Central memory CD4-positive, alpha-beta T cell (primary cell): ENCODE measurements at places on chromosomes 2 and 18.
A peak's percentile ranks its signal among the peaks of the same experiment; 100 is the strongest.

- no peak for DNase-seq
Observed at GRCh38 chr2:179017773-179018357, 32.1 kb downstream of the CCDC141 start.

DNA sequence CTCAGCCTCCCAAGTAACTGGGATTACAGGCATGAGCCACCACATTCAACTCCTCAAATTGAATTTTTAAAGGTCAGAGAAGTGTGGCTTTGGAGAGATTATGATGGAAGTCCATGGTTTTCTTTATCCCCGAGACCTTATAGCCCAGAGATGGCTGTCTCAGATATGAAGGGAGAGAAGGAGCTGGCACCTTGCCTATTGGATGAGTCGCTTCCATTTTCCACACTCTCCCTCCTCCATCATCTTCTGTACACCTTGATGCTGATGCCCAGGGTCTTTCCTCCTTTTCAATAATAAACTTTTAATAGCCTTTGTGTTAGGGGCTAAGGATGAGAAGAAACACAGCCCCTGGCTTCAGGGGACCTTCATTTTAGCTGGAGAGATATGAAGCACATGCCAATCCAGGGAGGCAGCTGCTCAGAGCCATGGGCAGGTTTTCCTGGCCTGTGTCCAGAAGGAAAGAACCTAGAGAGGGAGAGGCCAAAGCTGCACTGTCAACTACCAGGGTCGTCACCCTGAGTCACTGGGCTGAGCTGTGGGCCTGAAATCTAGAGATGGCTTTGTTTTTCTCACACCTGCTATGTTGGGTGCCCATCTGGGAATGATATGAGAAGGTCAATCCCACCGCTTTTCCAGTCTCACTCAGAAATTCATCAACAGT, 146.0 kb upstream of the SERTAD2 start:
- DNase-seq: no peak

GRCh38 chr2:199727306-199727705, 123.7 kb downstream of the FTCDNL1 start:
- DNase-seq: no peak

- DNase-seq: no peak
Observed at GRCh38 chr2:236341721-236342120, 77.5 kb upstream of the ASB18 start.

- DNase-seq: no peak
Observed at GRCh38 chr2:189530965-189531637, 49.5 kb downstream of the SLC40A1 start.

GRCh38 chr18:51128533-51128932, 68.9 kb downstream of the MEX3C start:
- no peak for DNase-seq

DNA sequence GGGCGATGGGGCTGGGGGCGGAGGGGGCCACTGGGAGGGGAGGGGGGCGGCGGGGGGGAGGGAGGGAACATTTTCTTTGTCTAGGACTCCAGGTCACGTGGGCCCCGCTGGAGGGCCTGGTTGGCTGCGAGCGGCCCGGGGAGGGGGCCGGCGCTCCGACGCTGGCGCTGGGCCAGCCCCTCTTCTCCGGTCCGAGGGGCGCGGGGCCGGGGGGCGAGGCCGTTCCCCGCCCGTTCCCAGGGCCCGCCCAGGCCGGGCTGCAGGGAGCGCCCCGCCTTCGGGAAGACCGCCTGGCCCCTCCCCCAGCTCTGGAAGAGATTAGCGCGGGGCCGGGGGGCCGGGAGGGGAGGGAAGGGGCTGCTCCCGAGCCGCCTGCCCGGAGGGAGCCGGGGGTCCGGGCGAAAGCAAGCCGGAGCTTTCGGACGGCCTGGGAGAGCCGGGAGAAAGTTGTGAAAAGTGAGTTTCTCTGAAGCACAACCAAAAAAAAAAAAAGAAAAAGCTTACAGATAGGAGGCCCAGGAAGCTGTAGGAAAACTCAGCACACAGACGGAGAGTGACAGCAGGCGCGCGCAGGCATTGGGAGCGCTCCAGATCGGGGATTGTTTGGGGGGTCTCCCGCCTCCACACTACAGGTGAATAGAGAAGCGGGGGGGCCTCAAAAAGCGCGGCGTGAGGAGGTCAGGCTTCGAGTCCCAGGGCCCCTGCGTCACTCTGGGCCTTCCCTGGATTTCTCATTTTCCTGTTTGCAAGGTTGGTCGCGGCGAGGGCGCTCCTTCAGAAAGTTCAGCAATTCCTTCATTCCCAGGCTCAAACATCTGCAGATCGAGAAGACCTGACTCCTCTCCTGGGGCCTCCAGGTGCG, 84.1 kb upstream of the POMC start:
- peak; percentile 42 for DNase-seq

DNA sequence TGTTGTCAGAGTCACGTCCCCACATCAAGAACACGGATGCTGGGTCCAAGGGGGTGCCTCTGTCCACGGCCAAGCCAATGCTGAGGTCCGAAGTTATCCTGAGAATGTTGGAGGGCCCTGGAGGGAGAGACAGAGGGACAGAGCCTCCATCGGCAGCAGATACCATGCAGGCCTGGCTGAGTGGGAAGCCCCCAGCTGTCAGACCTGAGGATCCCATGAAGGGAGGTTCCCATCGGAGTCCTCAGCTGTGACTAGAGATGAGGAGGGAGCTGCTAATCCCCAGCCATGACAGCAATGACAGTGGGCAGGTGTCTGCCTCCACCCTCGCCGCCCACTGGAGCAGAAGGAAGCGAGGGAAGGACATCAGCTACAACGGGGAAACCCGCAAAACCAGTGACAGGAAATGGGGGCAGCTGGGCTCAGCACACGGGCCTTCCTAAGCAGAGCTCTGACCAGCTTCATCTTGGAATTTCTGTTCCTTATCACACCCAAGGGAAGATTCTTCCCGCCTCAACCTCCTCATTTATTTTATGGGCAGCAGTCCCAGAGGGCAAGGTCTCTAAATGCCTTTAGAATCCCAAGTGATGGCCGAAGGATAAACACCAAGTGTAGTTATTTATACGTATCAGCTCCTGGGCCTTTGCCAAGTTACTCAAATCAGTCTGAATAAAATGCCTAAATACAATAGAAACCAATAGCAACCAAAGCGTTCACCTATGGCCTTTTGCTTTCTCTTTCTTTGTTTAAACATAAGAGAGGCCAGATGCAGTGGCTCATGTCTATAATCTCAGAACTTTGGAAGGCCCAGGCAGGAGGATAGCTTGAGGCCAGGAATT, 32.2 kb downstream of the FAM178B start:
- DNase-seq: peak; percentile 25

DNA sequence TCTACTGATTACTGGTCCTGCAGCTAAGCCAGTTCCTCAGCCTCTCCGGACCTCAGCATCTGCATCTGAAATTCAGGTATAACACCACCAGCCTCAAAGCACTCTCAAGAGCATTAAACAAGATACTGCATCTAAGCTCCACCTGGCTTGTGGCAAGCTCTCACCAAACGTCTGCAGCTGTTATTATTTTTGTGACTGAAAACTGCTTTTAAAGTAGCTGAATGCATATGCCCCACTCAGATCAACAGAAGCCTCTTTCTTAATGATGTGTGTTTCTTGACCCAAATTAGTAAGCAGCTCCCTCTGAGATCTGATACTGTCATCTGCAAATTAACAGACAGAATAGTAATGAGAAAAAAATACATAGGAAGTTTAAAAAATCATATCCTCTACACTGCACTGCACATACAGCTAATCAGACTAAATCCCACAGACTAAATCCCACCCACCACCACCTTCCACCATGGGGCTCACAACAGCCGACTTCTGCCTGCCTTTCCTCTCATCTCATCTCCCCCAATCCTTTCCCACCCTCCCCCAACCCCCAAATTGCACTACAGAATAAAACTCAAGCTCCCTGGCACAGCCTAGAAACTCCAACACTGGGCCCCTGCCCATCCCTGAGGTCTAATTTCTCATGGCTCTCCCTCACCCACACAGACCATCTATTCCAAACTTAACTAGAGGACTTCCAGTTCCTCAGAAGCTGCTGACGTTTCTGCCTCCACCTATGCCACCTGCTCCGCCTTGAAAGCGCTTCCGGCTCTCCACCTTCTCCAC, 52.9 kb downstream of the TMEM163 start:
- no peak for DNase-seq

GRCh38 chr2:4762951-4763376, 929.2 kb upstream of the SOX11 start:
- no peak for DNase-seq

DNA sequence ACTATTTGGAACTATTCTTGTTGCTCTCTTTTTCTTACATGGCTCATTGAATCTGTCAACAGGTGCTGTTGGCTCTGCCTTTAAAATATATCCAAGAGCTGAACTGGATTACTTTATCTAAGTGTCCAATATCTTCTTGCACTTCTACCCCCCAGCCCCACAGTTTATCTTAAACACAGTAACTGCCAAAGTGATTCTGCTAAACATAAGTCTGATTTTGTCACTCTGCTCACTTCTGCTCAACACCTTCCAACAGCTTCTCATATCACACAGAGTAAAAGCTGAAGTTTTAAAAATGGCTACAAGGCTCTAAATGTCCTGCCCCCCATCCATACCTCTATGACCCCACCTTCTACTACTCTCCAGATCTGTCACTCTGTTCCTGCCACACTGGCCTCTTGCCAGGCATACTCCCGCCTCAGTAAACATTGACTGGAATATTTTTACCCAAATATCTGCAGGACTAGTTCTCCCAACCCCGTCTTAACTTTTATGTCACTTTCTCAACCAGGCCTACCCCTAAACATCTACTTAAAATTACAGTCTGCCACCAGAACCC, 130.7 kb downstream of the CCDC148 start:
- no peak for DNase-seq

GRCh38 chr2:37873229-37873628, 51.9 kb upstream of the RMDN2 start:
- no peak for DNase-seq

DNA sequence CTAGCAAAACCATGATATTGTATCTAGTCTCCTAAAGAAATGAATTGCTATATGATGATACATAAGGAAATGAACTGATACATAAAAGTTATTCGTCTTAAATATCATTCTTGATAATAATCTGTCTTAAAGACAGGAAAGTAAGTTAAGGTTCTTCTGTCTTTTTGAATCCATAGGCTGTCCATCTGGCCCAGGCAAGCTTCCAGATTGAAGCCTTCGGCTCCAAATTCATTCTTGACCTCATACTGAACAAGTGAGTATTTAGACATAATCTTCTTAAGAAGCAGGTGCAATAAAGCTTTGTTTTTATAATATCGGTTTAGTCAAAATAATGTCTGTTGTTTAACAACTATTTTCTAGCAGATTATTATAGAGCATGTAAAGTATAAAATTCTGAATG, 37.7 kb downstream of the ADAM23 start:
- no peak for DNase-seq

GRCh38 chr2:222479859-222480258, 55.5 kb downstream of the SGPP2 start:
- DNase-seq: no peak

- no peak for DNase-seq
Observed at GRCh38 chr2:239194731-239195317, 206.0 kb downstream of the HDAC4 start.

DNA sequence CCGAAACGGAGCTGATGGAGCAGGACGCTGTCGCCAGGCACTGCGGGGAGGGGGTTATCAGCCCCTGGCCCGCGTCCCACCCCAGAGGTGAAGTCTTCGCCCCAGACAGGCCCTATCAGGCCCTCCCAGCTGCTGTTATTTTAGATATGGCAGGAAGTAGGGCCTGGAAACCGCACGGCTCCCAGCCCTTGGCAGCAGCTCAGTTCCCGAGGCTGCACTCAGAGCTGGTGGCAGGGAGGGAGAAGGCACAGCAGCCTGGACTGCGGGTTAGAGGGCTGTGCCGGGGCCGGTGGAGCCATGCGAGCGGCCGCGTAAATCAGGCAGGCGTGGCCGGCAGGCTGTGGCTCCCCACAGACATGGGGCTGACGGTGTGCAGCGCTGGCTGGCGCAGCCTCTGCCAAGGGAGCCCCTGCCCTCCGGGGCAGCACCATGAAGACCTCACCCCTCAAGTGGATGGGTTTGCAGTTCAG, 111.4 kb downstream of the NFATC1 start:
- DNase-seq: peak; percentile 27

GRCh38 chr2:198214114-198214596, 409.8 kb downstream of the PLCL1 start:
- no peak for DNase-seq

DNA sequence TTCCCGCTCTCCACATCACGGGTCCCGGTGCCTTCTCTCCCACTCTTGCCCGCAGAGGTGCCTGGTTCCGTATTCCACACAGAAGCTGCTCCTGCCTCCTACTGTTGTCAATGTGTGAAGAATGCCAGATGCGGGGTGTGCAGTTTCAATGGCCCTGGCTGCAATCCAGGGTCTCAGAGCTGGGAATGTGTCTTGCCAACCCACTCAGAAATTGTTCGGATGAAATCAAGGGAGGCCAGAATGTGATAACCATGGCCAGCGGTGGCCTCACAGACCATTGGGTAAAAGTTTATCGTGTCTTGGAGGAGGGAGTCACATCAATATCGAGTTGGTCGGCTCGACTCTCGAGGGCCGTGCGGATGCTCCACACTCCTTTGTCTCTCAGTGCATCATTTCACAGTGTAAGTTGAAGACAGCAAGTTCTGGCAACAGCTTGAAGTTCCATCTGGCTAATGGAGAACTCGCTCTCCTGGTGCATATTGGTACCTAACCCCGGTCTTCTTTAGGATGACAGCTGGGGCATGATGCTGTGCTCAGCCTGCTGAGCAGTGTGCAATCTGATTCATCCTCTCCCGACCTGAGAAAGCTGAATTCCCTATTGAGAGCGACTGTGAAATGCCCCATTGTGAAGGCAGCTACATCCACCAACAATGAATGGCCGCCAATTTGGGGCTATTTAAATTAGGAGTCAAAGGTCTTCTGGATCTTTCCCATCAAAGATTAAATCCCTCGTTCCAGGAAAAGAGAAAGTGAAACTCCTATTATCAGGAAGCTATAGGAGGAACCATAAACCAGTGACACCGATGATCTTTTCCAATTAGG, 389.0 kb downstream of the SOX11 start:
- no peak for DNase-seq

- DNase-seq: no peak
Observed at GRCh38 chr2:240791221-240791800, 28.7 kb downstream of the KIF1A start.

DNA sequence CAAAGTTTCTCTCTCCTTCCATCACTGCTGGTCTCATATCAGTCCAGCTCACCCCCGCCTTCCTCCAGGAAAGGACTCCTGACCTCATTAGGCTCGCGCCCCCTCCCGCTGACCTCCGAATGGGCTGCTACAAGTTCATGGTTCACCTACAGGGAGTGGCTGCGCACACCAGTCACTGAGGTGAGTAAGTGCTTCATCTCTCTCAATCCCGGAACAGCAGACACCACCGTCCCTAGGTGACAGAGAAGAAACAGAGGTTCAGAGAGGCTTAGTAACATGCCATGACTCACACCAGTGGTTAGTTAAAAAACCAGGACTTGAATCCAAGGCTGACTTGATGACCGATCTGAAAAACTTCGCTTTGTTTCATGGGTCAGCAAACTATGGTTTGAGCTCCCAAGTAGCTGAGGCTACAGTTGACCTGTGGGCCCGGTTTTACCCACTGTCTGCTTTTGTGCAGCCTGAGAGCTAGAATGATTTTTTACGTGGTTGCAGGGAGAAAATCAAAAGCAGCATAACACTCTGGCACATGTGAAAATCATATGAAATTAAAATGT, 42.0 kb downstream of the ZFP36L2 start:
- DNase-seq: peak; percentile 40

GRCh38 chr2:105335469-105335868, 1.9 kb upstream of the C2orf49 start:
- DNase-seq: no peak
